ENCODE measurements at places on chromosomes 1 and 21. TPM values are rescaled to one million over a fixed set of nuclear protein-coding genes. Genes with fewer than 3 reads are reported as not detected.

- DNase-seq: no peak
These were observed 1.3 kb downstream of the TOR1AIP2 start for GRCh38 chr1:179876300-179876715.

GRCh38 chr1:109625601-109626560, 6.2 kb downstream of the AMPD2 start:
- no peak for DNase-seq

CELA3B gene
- not detected for total RNA-seq

GRCh38 chr1:31422505-31423319, 9.7 kb downstream of the SERINC2 start:
- DNase-seq: peak; percentile 23

GRCh38 chr1:241482761-241483250, 36.7 kb downstream of the FH start:
- no peak for DNase-seq

- DNase-seq: no peak
These were observed 15.1 kb downstream of the CASP9 start for GRCh38 chr1:15508700-15509487.

DNA sequence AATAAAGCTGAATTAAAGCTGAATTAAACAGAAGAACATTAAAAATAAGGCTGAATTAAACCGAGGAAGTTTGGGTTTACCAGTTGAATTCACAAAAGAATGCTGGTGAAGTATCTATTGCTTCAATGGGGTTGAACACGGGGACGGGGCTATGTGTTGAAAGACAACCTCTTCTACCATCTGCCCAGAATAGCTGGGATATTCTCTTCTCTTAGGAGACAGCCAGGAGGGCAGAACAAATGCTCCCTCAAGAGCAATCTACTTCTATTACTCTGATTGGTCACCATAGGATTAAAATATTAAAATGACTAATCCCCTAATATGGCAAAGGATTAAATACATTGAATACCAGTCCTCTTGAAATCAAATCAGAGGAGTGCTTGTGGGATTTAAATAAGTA, 68.4 kb downstream of the LPGAT1 start:
- DNase-seq: no peak

GSTM4 gene
- 17.0 TPM for total RNA-seq

GRCh38 chr1:39103328-39104157, 77.4 kb downstream of the NDUFS5 start:
- no peak for DNase-seq

EDEM3 gene
- total RNA-seq: 40.4 TPM

GRCh38 chr1:209823143-209824041, 4.4 kb upstream of the UTP25 start:
- DNase-seq: no peak

MYOC gene
- total RNA-seq: not detected

CRYZL1 gene
- 23.7 TPM for total RNA-seq

DNA sequence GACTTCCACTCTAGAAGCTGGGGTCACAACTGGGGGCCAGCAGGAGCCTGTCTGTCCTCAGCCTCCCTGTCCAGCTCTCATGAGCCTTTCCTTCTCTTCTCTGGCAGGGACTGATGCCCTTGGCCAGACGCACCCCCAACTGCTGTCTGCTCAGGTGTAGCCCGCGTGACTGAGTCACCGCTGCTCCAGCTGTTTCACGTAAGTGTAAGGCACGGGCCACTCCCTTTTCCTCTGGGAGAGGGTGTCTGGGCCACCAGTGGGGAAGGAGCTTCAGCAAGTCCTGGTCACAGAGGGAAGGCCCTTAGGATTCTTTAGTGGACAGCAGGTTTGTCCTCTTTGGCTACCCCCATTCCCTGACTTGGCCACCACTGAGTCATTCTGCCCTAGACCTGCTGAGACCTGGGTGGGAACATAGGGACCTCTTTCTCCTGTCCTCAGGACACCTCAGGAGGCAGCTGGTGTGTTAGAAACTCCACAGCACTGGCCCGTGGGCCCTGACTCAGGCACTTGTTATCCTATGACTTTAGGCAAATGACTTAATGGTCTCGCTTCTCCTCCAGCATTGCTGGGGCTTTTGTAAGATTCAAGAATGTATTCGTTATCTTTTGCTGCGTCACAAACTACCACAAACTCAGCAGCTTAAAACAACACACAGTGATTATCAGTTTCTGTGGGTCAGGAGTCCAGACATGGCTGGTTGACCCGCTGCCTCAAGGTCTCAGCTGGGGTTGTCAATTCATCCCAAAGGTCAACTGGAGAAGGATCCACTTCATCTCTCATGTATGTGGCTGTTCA, 64.8 kb downstream of the FAM163A start:
- no peak for DNase-seq

- DNase-seq: no peak
These were observed 6.8 kb downstream of the RPE65 start for GRCh38 chr1:68442822-68443556.

DNA sequence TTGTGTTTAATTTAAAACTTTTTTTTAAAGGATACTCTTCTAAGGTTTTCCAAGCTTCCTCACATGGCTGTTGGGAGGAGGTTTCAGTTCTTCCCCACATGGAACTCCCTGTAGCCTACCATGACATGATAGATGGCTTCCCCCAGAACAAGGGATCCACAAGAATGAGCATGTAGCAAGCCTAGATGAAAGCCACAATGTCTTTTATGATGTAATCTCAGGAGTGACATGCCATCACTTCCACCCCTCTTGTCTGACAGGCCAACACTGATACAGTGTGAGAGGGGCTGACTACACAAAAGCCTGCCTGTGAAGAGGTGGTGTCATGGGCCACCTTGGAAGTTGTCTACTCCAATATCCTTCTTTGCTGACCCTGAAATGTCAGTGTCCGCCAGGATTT, 32.0 kb downstream of the CD34 start:
- DNase-seq: no peak

OR2T2 gene
- not detected for total RNA-seq

MATN1 gene
- 2.1 TPM for total RNA-seq

AIM2 gene
- total RNA-seq: 3.4 TPM

DNA sequence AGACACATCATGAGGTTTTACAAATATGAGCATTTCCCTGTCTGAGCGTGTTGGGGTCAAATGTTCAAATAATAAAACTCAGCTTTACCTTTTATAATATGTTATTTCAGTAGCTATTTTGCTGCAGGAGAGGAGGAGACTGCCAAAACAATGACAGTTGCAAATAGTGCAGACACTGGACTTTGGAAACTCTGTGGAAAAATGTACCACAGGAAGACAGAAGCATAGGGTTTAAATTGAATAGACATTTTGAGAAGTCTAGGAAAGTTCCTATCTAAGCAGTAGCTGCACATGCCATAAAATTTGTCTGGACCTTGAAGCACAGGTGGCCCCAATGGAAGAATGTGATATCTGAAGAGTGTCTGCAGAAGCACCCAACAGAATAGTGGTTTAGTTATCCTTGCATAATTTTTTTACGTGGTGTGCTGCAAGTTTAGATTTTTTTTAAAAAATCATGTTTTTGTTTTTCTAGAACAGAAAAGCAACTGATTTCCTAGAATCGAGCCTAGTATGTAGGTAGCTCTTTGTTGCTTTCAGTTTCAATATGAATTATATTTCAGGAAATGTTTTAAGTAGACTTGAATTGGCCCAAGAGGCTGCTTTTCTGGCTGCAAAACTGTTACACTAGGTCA, 14.0 kb upstream of the GBP5 start:
- DNase-seq: no peak

IFI44L gene
- total RNA-seq: 25.2 TPM

CR1L gene
- 0.81 TPM for total RNA-seq

DNA sequence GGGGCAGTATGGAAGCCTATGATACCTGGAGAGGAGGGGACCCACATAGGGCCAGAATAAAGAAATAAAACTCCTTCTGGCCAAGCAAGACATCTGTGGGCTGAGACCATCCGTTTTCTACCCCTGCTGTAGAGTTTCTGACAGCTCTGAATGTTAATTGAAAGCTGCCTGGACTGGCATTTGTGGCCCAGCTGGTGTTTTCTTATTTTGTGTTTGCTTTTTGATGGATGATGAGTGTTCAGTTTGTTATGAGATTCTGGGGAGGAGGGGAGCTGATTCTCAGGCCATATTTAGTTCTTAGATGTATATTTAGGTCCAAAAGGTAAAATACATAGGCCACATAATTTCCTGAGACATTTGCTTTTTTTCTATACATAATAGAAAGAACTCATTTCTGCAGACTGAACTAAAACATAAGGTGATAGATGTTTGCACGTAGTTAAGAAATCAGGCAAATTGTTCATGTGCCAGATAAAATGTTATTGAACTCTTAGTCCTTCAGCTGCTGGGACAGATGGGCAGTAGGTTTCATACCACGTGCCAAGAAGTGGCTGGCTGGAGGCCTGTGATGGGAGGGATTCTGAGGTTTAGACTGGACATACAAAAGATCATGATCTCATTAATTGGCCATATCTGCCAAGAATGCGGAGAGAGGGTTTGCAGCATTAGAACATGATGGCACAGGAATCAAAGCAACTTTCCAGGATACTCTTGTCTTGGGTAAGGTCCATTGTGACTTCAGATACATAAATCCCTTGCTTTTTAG, 54.1 kb downstream of the DSCAM start:
- no peak for DNase-seq

NECTIN4 gene
- total RNA-seq: not detected

DNA sequence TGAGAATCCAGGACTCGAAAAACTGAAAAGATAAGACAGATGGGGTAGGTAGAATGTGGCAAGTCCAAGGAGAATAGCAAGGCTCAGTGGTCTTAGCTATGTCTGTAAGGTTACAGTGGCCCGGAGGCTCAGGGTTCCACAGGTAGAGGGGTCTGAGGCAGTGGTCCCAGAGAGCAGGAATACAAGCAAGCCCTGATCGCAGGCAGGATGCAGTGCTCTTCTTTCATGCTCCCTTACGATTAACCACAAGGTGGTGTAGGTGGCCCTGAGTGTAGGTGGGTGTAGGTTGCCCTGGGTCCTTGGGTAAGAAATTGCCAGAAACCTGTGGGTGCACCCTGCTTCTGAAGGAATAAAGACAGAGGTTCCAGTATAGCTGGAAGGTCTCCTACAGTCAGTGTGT, 99.1 kb upstream of the RAB3GAP2 start:
- no peak for DNase-seq

AGTRAP gene
- total RNA-seq: 22.5 TPM
